ENCODE measurements at places on chromosomes 3 and 15.

GRCh38 chr3:2653706-2654105 is 456.5 kb downstream of the IL5RA start:
- DNase-seq = no peak

- peak; percentile 39 for DNase-seq
Observed at GRCh38 chr3:47989981-47990440, 26.2 kb downstream of the MAP4 start.

- no peak for DNase-seq
Observed at GRCh38 chr3:60935709-60936108, 315.5 kb downstream of the FHIT start.

DNA sequence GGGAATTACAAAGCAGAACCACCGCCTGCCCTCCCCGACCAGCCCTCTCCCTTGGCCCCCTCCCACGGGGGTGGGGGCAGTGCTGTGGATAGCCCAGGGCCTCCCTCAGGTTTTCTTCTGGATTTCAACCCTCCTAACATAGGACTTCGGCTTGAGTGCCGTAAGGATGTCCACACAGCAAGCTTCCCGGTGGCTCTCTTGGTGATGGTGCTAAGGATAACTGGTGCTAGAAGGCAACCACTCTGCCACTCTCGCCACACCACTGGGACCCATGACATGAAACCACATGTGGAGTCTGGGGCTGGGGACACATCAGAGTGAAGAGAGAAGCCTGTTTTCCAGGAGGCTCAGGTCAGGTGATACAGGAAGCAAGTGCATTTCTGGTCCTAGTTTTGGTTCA is 35.4 kb downstream of the SCN5A start:
- peak; percentile 6 for DNase-seq

GRCh38 chr3:73637042-73637441 is 12.3 kb upstream of the PDZRN3 start:
- DNase-seq = no peak

GRCh38 chr15:63969652-63970421 is 76.4 kb downstream of the DAPK2 start:
- DNase-seq = no peak

- no peak for DNase-seq
Observed at GRCh38 chr3:45559560-45560118, 34.9 kb upstream of the LIMD1 start.

DNA sequence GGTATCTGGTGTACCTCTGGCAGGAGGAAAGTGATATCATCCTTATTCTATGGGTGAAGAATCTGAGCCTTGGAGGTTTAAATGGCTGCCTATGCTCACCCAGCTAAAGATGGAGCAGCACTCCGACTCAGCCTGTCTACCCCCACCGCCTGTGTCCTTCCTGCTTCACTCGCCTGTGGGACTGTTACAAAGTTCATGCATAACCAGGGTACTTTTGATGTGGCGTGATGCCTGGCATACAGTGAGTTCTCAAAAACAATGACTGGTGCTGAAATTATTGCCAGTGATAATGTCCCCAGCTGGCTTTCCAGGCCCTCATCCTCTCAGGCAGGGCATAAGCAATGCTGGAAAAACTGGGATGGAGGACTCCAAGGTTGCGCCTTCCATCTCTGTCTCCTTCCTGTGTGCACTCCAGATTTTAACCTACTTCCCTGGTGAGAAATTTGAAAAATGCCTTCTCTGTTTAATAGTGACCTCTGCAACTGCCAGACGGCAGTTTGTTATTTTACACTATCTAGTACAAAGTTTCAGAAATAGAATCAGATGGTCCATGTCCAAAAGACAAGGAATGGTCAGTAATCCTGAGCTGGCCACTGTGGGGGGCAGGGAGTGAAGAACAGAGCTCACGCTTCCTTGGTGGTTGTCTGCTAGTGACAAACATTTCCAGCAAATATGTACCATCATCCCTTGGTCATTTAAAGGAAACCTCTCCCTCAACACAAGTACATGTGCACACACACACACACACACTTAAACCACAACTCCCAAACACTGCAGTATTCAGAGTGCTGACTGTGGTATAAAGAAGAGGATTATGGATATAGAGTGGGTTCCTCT is 86.5 kb upstream of the NMNAT3 start:
- no peak for DNase-seq

DNA sequence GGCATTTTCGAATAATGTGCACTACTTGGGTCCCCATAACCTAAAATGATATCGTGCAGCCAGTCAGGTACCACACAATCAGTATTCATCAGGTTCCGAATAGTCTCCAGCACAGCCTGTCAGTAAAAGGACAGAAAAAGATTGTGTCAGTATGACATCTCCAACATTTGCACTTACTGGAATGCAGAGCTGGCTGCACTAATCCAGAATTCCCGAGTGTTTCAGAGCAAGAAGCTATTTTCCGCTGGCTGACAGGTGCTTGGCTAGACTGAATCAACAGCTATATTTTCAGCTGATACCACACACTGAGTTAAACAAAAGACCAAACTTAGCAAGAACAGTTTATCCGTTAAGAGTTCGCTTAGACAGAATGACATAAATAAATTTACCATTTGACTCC is 68.8 kb downstream of the AQR start:
- no peak for DNase-seq

- no peak for DNase-seq
Observed at GRCh38 chr3:48232232-48232631, 8.7 kb upstream of the ZNF589 start.

- DNase-seq = no peak
Observed at GRCh38 chr15:79779746-79780145, 117.1 kb downstream of the MTHFS start.

DNA sequence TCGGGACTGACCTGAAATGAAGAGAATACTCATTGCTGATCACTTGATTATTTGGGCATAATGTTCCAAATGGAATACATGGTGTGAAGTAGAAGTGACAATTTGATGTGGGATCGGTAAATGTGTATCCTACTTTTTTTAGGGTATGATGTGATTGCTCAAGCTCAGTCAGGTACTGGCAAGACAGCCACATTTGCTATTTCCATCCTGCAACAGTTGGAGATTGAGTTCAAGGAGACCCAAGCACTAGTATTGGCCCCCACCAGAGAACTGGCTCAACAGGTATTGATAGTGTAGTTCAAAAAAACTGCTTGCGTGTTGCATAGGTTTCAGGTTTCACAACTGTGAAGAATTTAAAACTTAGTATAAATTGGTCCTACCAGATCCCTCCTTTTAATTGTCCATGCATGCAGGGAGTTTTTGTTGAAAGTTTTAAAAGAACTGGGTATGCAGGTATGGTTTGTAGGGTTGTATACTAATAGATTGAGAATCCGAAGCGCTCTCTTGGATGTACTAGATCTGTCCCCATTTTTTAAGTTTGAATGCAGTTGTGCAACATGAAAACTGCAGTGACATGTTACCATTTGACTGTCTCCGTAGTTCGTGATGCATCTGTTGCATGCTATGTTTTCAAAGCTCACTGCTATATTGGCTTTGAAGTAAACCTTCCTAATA is 1.6 kb downstream of the EIF4A2 start:
- no peak for DNase-seq

GRCh38 chr15:96285305-96285704 is 45.2 kb upstream of the NR2F2 start:
- DNase-seq = no peak

DNA sequence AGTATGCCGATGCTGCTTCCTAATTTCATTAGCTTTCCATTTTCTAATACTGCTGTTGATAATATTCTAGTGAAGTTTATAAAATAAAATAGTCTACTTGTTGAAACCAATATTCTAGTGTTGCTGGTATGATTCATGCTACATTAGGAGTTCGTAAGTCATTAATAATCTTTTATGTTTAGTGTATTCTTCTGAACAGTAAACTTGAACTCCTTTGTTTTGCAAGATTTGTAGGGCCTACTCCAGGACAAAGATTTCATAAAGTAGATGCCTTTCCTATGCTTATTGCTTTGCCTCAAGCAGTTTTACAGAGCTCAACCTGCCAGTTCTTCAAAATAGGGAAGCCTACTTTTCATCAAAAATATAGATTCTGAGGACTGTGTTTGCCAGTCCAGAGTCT is 111.5 kb downstream of the RSRC1 start:
- DNase-seq = no peak

All from activated naive CD8-positive, alpha-beta T cell treated with anti-CD3 and anti-CD28 coated beads, Interleukin-2, amount 10 ng/mL, durations not matched to agents 7 days and 5 days (primary cell).